ENCODE measurements at places on chromosomes 6 and 20. TPM values are rescaled to one million over a fixed set of nuclear protein-coding genes. Genes with fewer than 3 reads are reported as not detected.

OVOL2 gene
- 17.0 TPM for total RNA-seq

KCNG1 gene
- total RNA-seq = 2.3 TPM

TREM2 gene
- 0.27 TPM for total RNA-seq

DNA sequence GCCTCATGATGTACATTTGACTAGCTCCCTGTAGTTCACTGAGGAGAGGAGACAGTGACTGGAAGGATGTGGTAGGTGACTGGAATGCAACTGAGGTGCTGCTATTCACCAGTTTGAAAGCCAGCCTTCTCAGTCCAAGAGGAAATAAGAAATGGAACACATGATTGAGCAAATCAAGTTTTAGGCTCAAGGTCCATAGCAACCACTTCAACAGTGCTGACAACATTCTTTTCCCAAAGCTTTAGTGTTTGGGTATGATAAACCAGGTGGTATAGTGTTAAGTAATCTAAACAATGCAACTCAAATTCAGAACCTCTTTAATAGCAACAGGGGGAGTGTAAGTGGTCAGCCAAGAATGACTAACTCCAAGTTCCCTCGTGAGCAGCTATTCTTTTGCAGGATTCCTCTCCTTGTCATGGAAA, 9.2 kb downstream of the ZHX3 start:
- no peak for DNase-seq

- no peak for DNase-seq
Measured at GRCh38 chr6:78513856-78514255, 353.5 kb upstream of the IRAK1BP1 start.

DNA sequence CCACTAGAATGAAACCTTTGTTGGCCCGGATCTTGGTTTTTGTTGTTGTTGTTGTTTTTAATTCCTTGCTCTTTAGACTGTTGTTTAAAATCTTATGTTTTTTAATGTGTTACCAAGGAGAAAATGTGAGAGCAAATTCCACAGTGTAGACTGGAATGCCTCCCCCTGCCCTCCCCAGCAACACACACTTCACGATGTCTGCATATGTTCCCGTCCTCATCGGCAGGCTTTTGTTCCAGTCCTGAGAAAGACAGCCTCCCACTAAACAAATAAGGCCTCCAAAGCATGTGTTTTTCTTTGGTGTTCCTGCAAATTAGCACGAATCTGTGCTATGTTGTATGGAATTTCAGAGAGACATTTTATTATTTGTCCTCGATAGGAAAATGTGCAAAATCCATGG, 263.3 kb upstream of the QKI start:
- no peak for DNase-seq

DNA sequence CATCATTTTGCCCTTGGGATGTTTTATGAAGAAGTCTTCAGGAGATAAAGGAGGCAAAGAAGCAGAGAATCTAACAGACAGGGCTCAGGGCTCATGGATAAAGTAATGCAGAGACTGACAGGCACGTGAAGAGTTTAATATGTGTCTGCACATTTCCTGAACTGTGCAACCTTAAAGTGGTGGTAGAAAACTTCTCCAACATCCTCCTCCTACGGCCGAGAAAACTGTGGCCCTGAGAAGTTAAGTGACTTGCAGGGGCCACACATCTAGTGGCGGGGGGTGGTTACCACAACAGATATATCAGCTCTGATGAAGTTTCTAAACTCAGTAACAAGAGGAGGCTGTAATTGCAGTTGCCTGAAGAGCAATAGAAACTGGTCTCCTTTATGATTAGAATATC, 61.0 kb downstream of the SOBP start:
- DNase-seq = no peak

Data from left colon (tissue), 2 donors.